ENCODE measurements at places on chromosomes 4 and X. TPM values are rescaled to one million over a fixed set of nuclear protein-coding genes. Genes with fewer than 3 reads are reported as not detected.

ADGRG4 gene
- total RNA-seq: not detected

GRCh38 chrX:21806691-21807090, 32.7 kb upstream of the MBTPS2 start:
- no peak for DNase-seq

MYOZ2 gene
- not detected for total RNA-seq

DNA sequence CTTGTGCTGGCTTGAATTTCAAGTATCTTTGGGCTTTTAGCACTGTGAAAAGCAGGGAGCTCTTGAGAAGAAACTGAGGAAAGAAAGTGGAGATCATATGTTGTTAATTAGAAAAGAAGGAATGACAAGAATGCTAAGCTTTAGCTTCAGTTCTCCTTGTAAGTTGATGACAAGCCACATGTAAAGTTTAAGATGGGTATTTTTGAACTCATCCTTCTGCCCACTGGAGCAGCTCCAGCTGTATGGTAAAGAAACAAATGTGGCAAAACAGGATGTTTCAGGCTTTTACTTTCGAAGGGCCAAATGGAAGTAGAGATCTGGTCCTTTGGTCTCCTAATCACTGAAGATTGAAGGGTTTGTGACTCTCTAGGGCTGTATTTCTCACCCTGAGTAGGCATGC, 137.8 kb downstream of the GUCY2F start:
- DNase-seq: no peak

DNA sequence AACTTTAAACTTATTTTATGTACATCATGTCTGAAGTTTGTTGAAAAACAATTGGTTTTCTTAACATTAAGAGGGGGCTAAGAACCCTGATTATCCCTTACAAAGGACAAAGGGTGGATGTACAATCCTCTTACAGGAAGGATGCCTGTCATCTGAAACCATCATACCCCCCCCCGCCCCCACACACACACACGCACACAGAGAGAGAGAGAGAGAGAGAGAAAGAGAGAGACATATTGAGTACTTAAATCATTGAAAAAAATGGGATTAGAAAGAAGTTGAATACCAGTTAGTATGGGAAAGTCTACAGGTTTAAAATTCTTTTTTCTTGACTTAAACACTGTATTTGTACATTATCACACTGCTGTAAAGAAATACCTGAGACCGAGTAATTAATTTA, 10.9 kb upstream of the PGM2 start:
- no peak for DNase-seq

- DNase-seq: no peak
These were observed 85.4 kb downstream of the DCHS2 start for GRCh38 chr4:154406018-154406795.

GRCh38 chr4:173270312-173271027, 63.7 kb downstream of the HMGB2 start:
- DNase-seq: no peak

GRCh38 chr4:174241162-174241561, 42.3 kb downstream of the FBXO8 start:
- no peak for DNase-seq

FGFBP1 gene
- total RNA-seq: not detected

GRCh38 chr4:41537292-41537890, 566 bp upstream of the LIMCH1 start:
- no peak for DNase-seq

ATP1B4 gene
- not detected for total RNA-seq

DNA sequence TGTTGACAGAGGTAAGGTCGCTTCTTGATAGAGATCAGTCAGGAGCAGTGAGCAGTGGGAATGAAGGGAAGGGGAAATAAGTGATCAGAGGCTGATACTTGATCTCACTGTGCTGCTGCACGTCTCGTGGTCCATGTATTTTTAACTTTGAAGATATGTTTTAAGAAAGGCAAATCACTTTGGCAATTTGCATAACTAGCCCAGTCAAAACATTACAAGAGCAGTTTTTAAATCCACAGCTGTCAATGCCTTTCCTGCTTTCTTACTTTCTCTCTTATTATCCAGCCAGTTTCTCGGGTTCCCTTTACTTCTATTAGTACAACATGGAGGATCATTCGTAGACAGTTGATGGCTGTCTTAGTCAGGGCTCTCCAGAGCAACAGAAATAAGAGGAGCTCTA, 472.8 kb downstream of the TMA16 start:
- no peak for DNase-seq

ADH4 gene
- 0.64 TPM for total RNA-seq

- no peak for DNase-seq
These were observed 511.5 kb upstream of the ATOH1 start for GRCh38 chr4:93317057-93317456.

DNA sequence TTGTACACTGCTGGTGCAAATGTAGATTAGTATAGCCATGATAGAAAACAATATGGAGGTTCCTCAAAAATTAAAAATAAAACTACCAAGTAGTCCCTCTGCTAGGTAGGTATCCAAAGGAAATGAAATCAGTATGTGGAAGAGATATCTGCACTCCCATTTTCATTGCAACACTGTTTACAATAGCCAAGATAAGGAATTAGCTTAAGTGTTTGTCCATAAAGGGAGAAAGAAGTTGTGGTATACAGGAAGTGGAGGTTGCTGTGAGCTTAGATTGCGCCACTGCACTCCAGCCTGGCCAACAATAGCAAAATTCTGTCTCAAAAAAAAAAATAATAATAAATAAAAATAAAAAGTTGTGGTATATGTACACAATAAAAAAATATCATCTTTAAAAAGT, 325.0 kb upstream of the EMCN start:
- DNase-seq: no peak

GRCh38 chr4:15037923-15038541, 35.8 kb downstream of the CPEB2 start:
- no peak for DNase-seq

- no peak for DNase-seq
These were observed 345.3 kb upstream of the TENM3 start for GRCh38 chr4:181897935-181898334.

STS gene
- 0.70 TPM for total RNA-seq

USP27X gene
- total RNA-seq: 5.2 TPM

GRCh38 chr4:152536545-152537182, 772 bp upstream of the FBXW7 start:
- no peak for DNase-seq

Data from T-cell (primary cell).